ENCODE measurements at places on chromosomes 7 and 10.

- no peak for DNase-seq
Measured at GRCh38 chr10:115503546-115503945, 410.4 kb downstream of the ATRNL1 start.

GRCh38 chr10:43930777-43931176, 282.1 kb upstream of the ZNF32 start:
- no peak for DNase-seq

DNA sequence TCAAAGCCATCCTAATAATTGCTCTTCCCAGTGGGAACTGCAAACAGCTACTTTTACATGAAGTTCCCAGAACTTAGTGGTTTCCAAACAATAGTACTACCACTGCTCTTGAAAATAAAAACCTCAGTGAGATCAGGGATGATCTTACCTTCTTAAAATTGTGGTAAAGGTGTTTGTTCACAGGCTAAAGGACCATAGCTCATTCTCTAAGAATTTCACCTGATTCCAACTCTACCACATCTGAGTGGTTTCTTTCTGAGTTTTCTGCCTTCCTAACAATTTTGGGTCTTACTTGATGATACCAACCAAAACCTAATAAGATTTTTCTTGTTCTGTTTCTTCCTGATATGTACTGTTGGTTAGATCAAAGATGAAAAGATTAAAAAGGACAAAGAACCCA, 45.6 kb upstream of the AGBL3 start:
- DNase-seq, result no peak

DNA sequence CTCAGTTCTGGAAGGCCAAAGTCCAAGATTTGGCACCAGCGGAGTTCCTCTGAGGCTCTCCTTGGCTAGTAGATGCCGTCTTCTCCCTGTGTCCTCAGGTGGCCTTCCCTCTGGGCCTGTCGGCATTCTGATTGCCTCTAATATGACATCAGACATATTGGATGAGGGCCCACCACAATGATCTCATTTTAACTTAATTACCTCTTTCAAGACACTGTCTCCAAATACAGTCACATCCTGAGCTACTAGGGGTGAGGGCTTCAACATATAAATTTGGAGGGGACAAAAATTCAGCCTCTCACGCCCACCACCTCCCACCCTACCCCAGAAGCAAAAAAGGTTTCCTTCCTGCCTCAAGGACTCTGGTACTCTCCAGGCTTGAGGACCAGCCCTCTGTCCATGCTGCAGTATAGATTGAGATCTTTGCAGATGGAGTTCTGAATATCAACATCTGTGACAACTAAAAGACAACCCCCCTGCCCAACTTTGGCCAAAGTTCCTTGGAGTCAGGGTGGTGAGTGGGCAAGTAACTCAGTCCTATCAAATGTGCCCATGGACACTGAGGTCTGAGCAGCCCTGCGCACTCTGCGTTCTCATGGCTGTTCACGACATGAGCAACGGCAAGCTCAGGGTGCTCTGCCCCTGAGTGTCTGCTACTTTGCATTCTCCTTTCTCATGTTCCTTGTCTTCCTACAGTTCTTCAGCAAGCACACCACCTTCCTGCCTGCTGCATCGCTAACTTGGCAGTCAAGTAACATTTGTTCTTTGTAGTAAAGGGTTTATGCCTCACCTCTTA, 11.5 kb downstream of the TMEM176B start:
- peak; percentile 71 for DNase-seq

GRCh38 chr10:121577568-121577967, 20.7 kb downstream of the FGFR2 start:
- no peak for DNase-seq

- DNase-seq, result no peak
Measured at GRCh38 chr10:122725006-122725405, 25.4 kb upstream of the C10orf120 start.

- peak; percentile 76 for DNase-seq
Measured at GRCh38 chr10:30002426-30003266, 56.7 kb downstream of the JCAD start.

- peak; percentile 97 for DNase-seq
Measured at GRCh38 chr10:126252884-126253610, 135.2 kb downstream of the ADAM12 start.

- DNase-seq, result no peak
Measured at GRCh38 chr10:59283456-59284091, 78.8 kb downstream of the FAM13C start.

DNA sequence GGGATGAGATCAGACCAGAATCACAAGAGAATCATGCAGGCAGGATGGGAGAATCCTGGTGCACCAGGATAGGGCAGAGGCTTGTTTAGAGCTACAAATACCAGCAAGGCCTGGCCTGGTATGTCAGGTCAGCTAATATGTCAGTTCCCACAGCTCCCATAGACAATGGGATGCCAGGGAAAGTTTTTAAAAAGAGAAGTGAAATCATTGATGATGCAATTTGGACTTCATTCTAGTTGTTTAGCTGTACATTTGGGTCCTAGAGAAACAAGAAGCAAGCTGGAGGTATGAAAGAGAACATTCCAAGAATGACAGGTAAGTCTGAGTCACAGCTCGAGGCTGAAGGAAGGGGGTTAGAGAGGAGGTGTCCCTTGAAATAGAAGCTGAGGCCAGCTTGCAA, 45.2 kb downstream of the GPR141 start:
- no peak for DNase-seq
